Liver (tissue), 10 donors: ENCODE measurements at places on chromosomes 2 and 18. TPM values are rescaled to one million over a fixed set of nuclear protein-coding genes. Genes with fewer than 3 reads are reported as not detected.

GRCh38 chr2:203892207-203892606 is 24.6 kb downstream of the CTLA4 start:
- DNase-seq, result no peak

DNA sequence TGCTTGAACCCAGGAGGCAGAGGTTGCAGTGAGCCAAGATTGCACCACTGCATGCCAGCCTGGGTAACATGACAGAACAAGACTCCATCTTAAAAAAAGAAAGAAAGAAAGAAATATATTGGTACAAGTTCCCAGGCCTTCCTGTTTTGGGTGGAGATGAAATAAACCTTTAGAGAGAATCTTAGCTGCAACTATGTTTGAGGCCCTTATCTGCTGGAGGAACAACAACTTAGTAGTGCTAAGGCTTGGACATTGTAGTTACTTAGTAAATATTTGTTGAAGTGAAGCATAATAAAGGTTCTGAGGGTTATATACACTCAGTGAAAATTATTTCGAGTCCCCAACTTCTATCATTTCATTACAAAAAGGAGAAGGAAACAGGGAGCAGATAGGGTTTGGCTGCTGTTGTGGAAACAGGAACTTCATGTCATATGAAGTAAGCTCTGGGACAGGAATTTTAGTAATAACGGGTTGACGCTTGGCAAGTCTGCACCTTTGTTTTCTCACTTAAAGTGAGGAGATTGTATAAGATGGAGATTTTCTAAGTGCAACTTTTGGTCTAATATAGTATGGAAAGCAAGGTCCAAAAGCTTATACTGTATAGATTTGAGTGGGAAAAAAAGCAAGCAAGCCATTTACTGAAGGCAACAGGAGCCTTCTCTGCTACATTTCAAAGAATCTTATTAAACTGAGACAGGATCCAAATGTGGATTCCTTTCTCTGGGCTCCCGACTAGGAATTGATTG is 40.0 kb upstream of the AGPS start:
- DNase-seq, result no peak

Gene MAL
- not detected for polyA plus RNA-seq

- DNase-seq, result no peak
Measured at GRCh38 chr2:137741784-137742362, 222.4 kb upstream of the HNMT start.

DNA sequence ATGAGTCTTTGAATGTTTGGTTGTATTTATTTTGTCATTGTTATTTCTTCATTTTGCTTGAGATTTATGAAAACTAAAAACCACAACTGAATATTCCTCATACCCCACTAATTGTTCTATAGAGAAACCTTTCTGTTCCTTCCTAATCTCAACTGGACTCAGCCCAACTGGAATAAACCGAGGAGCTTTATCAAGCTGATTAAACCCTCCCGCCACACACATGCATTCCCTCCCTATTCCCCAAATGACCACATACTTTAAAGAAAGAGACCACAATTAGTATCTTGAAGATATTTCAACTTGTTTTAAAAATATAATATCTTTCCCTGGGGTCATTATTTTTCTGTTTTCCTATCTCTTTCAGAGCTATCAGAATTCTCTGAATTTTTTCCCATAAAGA is 107.5 kb downstream of the OSR1 start:
- no peak for DNase-seq

- no peak for DNase-seq
Measured at GRCh38 chr2:10167316-10167715, 44.8 kb downstream of the RRM2 start.

DNA sequence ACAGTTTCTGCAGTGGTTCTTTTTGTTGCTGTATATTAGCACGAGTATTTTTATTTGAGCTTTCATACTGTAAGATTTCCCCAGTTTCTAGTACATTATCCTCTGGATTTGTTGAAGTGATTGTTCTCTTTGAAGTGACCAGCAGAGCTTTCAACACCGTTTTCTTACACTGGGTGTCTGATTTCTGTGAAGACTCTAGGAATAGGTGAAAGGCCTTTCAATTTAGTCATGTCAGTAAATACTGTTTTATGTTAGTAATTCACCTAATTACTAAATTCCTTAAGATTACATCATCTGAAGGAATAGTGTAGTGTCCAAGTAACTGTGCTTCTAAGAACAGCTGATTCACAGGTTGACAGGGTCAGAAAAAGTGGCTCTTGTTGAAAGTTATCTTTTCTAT is 2.3 kb downstream of the PPM1B start:
- DNase-seq, result no peak

DNA sequence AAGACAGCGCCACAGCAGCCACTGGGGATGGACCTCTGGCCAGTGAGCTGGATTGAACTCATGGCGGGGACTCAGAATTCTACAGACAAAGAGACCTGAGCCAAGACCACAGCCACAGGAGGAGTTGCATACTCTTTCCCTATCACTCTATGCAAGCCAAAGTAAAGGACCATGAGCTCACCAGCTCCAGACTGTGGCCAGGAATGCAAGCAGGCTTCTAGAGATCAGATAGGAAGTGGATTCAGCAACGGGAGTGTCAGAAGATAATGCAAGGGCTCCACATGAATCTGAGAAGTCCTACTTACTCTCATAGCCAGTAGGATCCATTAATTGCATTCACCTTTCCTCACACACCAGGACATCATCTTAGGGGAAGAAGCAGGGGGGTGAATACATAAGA is 415.4 kb upstream of the POU3F3 start:
- no peak for DNase-seq

Gene PROKR1
- 0.02 TPM for polyA plus RNA-seq

Gene CTIF
- polyA plus RNA-seq, result 13.3 TPM

Gene ZEB2
- 9.3 TPM for polyA plus RNA-seq

DNA sequence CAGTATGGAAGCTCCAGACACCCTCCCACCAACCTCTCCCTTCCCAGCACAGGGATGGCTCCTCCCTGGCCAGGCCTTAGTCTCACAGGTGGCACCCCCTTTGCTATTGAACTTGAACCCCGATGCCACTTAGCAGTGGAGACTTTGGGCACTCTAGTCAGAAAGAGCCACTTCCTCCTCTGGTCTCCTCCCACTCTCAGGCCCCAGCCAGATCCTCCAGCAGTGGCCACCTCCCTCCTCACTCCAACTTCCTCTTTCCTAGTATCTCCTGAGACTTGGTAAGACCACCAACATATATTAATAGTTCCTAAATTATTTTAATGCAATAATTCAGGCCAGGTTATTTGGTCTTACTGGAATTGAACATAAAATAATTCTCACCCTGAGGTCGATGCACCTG is 437.2 kb upstream of the ID2 start:
- no peak for DNase-seq

GRCh38 chr18:25503567-25504081 is 151.7 kb upstream of the ZNF521 start:
- no peak for DNase-seq

Gene RNF125
- polyA plus RNA-seq, result 5.7 TPM

Gene SCYGR8
- not detected for polyA plus RNA-seq

DNA sequence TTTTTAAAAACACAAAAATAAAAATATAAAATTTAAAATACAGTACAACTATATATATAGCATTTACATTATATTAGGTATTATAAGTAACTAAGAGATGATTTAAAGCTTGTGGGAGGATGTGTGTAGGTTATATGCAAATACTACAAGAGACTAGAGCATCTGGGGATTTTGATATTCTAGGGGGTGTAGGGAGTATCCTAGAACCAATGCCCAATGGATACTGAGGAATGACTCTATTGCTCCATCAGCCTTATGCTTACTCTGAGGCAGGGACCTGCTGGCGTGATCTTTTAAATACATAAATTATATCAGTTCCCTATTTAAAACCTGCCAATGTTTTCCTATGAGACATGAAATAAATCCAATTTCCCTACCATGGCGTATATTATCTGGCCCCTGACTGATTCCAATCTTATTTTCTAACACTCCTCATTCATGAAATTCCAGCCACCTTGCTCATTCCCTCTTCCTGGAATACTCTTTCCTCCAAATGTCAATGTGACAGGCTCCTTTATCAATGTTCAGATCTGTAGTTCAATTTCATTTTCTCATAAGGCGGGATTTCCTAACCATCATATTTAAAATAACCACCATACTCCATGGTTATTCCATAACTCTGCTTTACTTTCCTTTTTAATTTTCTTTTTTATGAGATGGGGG is 22.2 kb downstream of the SP3 start:
- DNase-seq, result no peak

Gene GCKR
- polyA plus RNA-seq, result 71.0 TPM

- DNase-seq, result no peak
Measured at GRCh38 chr2:210072493-210072892, 70.1 kb downstream of the RPE start.

GRCh38 chr2:143209570-143210445 is 80.6 kb downstream of the ARHGAP15 start:
- DNase-seq, result no peak

GRCh38 chr2:226002438-226002837 is 602.9 kb downstream of the NYAP2 start:
- DNase-seq, result no peak

DNA sequence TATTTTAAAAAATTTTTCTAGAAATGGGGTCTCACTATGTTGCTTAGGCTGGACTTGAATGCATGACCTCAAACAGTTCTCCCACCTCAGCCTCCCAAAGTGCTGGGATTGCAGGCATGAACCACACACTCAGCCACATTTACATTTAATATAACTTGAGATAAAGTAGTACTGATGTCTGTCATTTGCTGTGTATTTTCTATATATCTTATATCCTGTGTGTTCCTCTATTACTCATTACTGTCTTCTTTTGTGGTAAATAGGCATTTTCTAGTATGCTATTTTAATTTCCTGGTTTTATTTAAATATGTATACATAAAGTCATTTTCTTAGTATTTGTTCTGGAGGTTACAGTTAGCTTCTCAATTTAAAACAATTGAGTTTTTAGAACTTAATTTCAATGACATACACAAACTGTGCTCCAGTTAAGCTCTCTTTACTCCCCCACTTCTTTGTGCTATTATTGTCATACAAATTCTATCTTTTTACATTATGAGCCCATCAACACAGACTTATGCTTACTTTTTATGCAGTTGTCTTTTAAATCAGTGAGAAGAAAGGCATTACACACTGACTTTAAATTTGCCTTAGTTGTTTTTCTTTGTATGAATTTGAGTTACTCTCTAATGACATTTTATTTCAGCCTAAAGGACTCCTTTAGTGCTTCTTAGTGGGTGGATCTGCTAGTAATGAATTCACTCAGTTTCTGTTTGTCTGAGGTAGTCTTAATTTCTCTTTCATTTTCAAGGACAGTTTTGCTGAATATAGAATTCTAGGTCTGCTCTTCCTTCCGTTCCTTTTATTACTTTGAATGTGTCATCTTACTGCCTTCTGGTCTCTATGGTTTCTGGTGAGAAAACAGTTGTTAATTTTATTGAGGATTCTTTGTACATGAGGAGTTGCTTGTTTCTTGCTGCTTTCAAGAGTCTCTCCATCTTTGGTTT is 6.2 kb upstream of the INPP4A start:
- no peak for DNase-seq

- no peak for DNase-seq
Measured at GRCh38 chr2:79660557-79660956, 147.7 kb downstream of the CTNNA2 start.

DNA sequence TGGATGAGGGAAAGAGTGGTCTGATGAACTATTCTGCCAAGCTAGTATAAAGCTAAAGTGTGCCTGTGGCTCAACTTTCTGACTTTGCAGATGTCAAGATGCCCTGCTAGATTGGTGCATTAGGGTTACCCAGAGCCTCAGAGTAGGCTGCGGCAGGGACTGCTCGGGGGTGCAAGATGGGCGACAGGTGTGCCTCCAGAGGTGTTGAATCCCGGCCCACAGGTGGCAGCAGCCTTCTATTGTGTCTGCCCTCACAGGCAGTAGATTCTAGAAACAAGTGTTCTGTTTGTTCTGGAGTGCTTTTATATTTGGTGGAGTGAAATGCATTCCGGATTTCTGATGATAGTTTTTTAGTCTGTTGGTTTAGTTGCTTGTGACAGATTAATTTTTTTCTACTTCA is 131.6 kb upstream of the IL1R2 start:
- no peak for DNase-seq

GRCh38 chr2:98324181-98324580 is 22.1 kb upstream of the CNGA3 start:
- no peak for DNase-seq

DNA sequence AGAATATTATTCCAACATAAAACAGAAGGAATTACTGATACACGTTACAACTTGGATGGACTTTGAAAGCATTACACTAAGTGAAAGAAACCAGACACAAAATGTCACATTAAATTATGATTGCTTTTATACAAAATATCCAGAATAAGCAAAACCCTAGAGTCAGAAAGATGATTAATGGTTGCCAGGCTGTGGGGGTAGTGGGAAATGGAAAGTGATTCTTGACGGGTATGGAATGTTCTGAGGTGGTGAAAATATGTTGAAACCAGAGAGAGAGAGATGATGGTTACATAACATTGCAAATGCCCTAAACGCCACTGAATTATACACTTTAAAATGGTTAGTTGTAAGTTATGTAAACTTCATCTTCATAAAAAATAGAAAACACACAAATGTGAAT is 1057.2 kb upstream of the TMEFF2 start:
- DNase-seq, result no peak

Gene HOXD12
- polyA plus RNA-seq, result not detected

Gene APCDD1
- polyA plus RNA-seq, result 0.51 TPM

Gene MC5R
- polyA plus RNA-seq, result not detected

Gene PSMA8
- not detected for polyA plus RNA-seq

Gene D2HGDH
- 6.4 TPM for polyA plus RNA-seq

Gene ST8SIA5
- polyA plus RNA-seq, result not detected

Gene SLC14A1
- polyA plus RNA-seq, result 0.56 TPM

GRCh38 chr2:25797620-25798488 is 80.4 kb downstream of the ASXL2 start:
- DNase-seq, result no peak

DNA sequence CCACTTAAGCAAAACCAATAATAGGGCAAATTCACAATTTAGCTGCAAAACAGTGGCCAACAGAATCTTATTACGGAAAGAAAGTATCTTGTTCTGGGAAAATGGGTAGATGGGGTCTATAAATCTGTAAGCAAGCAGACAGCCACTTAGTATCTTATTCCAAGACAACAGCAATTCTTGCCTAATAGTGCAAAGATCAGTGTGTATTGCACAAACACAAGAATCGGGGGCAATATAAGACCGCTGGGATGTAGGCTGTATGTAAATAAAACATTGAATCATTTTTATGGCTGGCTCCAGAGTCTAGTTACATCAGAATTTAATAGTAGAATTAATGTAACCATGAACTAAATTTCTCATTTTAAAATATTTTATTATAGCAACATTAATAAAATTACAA is 85.6 kb downstream of the FBXO15 start:
- no peak for DNase-seq

Gene ALPI
- not detected for polyA plus RNA-seq

DNA sequence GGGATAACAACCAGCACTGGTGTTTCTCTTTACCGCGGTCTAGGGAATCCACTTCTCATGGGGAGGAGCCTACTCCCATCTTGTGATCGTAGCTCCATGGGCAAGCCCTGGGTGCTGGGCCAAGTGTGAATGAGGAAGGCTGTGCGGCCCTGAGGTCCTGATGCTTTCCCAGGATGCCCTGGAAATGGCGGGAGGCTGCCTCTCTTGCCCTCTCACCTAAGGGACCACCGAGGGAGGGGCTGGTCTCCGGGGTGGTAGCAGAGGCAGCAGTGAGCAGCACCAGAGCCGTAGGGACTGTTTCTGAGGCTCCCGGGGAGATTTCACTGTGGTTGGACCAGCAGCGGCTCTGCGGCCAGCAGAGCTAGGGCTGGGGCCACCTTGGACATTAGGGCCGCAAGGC is 15.5 kb upstream of the NPPC start:
- no peak for DNase-seq

Gene FAM98A
- polyA plus RNA-seq, result 35.8 TPM
